ENCODE measurements at places on chromosomes 4 and X.

- no peak for DNase-seq
These were observed 43.3 kb downstream of the DHRSX start for GRCh38 chrX:2457289-2458133.

- no peak for DNase-seq
These were observed 21.3 kb upstream of the CLCN5 start for GRCh38 chrX:49901048-49901447.

GRCh38 chr4:52196606-52197130 lies 145.6 kb downstream of the SPATA18 start:
- no peak for DNase-seq

DNA sequence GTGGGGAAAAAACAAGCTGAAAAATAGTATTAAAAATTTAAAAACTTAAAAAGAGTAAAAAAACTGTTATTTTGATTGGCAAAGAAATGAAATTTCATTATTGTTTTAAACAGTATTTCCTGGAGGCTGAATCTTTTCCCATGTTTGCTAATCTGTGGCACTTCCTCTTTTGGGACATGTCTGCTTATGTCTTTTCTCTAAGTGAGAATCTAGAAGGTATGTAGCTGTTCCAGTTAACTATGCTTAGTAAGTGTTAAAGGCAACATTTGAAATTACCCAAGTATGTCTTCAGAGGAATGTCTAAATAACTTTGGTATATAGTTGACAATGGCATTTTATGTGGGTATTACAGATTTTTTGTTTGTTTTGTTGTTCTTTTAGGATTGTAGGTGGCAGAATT lies 81.6 kb upstream of the TBC1D9 start:
- DNase-seq, result no peak

GRCh38 chrX:149286940-149287349 lies 218.2 kb downstream of the IDS start:
- DNase-seq, result peak; percentile 34
